Vagina (tissue), 2 donors: ENCODE measurements at places on chromosomes 11 and 22.

GRCh38 chr11:37963440-37963839, 1365.4 kb upstream of the RAG2 start:
- no peak for DNase-seq

DNA sequence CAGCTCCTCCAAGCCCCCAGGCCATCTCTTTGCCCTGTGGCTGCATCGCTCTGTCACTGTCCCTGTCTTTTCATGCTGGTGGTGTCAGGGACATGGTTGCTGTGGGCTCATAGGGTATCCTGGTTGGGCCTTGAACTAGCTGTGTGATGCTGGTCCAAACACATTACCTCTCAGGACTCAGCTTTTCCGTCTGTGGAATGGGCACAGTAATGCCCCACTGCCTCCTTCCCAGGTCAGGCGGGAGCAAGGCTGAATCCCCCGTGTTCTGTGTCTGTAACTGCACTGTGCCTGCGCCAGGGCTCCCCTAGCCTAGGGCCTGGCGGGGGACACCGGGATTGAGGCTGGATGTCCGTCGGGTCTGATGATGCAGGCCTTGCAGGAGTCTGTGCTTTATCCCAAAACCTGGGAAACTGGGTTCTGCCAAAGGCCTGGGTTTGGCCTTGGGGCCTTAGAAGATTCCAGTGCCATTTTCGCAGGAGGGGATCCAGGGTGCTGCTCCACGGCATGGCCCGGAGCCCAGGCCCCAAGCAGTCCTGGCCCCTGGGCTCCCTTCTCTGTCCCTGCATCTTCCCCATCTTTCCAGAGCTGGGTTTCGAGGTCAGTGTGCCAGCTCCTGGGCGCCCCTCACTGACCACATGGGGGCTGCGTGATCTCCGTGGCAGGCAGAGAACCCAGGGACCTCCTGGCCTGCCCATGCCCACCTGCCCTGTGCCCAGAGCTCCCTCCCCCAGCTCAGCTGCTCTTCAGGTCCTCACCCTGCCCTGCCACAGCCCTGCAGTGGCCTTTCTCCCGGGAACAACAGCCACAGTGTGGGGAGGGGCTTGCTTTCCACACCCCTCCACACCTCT, 32.7 kb upstream of the CELSR1 start:
- no peak for DNase-seq

- no peak for DNase-seq
Observed at GRCh38 chr11:126426820-126427749, 71.6 kb downstream of the ST3GAL4 start.

DNA sequence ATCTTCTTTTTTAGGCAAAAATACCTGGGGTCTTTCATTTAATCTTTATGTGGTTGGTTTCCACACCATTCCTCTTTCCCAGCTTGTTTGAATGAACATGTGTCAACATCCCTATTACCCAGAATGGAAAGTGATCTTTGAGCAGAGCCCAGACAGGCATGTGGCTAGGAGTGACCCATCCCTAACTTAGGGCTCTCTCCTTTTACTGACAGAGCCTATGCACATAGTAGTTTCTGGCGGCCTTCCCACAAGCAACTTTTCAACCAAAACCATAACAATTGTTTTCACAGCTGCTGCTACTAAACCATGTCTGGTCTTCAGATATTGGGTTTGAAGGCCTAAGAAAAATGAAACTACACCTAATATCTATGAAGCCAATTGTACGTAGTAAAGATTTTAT, 107.5 kb downstream of the TENM4 start:
- DNase-seq: no peak

GRCh38 chr22:48301421-48301820, 1526.3 kb downstream of the BRD1 start:
- DNase-seq: no peak

DNA sequence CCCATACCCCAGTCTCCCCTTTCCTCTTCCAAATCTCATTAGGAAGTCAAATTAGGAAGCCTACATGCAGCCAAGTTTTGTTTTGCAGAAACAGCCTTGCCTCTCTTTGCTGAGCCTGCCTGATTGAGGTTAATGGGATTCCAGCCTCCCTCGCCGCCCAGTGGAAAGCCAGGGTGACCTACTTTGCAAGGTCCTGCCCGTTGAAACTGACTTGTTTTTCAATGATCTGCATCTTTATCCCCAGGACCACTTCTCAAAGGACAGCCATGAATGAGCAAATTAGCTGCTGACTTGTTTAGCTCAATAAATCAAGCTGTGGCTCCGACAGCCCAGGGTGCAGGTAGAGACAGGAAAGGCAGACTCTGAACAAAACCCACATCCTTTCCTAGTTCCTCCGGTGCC, 110.4 kb downstream of the RRAS2 start:
- no peak for DNase-seq

DNA sequence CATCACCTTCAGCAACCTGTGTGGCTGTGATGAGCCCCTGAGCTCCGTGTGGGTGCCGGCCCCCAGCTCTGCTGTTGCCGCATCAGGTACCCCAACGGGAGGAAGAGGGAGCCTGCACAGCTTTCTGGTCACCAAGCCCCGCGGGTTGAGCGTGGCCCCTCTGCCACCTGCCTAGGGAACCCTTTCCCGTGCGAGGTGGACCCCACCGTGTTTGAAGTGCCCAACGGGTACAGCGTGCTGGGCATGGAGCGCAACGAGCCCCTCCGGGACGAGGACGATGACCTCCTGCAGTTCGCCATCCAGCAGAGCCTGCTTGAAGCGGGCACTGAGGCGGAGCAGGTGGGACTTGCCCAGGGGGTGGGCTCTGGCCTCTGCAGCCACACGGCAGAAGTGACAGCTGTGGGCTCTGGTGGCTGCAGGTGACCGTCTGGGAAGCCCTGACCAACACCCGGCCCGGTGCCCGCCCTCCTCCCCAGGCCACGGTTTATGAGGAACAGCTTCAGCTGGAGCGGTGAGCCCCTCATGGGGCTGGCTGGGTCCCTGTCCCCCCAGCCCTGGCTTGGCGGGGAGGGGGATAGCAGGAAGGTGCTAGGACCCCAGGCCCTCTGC, 1.9 kb upstream of the SSH3 start:
- no peak for DNase-seq

DNA sequence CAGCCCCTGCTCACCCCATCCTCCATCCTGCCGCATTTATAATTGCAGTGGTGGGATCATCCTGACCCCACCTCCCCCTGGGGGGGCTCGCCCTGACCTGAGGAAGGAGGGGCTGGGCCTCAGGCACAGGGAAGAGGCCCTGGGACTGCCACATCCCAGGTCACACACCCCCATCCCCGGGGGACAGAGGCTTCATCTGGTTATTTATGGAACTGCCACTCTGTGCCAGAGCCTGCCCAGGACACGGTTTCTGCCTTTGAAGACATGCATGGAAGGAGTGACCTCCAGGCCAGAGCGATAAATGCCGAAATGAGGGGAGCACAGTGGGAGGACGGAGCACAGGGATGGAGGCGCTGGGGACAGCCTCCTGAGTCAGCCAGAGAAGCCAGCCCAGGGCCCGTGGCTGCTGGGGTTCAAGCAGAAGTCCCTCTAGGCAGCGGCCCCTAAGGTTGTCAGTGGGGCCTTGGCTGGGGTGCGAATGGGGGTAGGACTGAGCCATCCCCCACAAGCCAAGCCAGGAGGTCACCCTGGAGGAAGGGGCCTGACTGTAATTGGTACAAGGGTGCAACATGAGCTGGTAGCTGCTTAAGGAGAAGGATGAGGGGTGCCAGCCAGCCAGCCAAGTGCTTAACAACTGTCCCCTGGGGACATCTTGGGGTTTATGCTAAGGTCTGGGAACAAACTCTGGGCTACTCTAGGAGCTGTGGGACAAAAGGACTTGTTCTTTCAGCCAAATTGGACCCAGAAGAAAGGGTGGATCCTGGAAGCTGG, 51.4 kb upstream of the SHISAL1 start:
- no peak for DNase-seq

GRCh38 chr22:45504373-45505341, 2.0 kb downstream of the FBLN1 start:
- no peak for DNase-seq

- DNase-seq: no peak
Observed at GRCh38 chr22:28907311-28908008, 24.1 kb downstream of the ZNRF3 start.

DNA sequence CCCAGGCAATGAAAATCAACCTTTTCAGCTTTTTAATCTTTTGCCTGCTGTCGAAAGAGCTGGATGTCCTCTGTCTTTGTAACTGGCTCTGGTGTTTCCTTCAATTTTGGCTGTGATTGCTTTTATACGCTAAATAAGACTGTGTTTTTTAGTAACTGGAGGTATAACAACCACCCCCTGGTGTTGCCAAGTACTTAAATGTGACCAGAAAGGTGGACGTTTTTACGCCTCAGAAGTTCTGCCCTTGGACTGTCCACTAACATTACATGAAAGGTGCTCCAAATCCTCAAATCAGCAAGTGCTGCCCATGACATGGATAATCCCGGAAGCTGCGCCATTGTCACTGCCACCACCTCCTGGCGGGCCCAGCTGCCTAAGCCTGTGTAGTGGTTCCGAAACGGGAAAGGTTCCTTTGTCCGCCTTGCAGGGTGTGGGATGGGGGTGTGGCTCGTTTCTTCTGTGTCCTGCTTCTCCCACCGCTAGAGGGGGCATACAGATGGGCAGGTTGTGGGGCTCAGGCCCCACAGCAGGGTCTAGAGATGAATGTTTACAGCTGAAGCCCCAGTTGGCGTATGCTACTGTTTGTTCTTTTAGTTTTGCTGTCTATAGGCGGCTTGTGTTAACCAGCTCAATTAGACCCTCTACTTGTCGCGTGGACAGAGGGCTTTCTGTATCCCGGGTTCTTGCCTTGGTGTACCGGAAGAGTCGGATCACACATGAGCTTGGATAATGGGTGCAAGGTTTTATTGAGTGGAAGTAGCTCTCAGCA, 82.2 kb upstream of the SEPTIN5 start:
- DNase-seq: no peak

DNA sequence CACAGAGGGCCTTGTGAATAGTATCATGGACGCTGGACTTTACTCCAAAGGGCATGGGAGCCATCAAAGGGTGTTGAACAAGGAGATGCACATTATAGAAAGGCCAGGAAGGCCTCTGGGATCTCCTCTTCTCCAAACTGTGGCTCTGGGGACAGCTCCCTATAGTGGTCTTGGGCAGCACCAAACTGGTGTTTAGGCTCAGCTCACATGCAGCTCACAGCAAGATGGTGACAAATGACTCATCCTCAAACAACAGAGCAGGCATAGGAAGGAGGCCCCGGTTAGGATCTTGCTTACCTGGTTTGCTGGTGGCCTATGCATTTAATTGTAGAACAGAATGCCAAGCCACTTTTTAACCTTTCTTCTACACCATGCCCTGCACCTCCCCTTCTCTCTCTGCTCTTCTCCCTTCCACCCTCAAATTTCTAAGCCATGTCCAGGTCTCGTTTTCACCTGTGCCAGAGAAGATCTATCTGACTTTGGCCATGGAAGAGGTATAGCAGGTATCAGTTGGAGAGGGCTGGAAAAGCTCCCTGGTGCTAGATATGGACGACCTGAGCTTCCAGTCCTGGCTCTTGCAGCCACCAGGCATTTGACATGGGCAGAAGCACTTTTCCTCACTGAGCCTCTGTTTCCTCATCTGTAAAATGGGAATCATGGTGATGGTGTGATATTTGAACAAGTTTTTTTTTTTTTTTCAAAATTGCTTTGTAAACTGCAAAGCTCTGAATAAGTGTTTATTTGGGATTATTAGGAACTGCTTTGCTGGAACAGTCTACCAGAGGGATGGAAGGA, 14.4 kb upstream of the EHF start:
- DNase-seq: peak; percentile 54

DNA sequence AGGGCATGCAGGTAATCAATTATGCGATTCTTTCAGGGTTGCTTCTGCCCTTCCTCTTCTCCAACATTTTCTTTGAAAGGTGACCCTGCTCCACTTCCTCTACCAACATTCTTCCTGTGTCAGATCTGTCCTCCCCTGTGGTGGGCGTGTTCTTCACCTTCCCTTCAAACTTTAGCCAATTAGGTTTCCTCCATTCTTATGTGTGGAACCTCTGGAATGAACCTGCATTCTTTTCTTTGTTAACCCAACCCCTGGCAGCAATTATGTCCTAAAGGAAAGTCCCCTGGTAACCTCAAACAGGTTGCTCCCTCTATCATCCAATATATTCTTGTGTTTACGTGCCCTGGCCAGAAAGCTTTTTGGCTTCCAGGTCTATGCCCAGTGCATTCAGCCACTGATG, 22.4 kb downstream of the KIRREL3 start:
- DNase-seq: no peak

DNA sequence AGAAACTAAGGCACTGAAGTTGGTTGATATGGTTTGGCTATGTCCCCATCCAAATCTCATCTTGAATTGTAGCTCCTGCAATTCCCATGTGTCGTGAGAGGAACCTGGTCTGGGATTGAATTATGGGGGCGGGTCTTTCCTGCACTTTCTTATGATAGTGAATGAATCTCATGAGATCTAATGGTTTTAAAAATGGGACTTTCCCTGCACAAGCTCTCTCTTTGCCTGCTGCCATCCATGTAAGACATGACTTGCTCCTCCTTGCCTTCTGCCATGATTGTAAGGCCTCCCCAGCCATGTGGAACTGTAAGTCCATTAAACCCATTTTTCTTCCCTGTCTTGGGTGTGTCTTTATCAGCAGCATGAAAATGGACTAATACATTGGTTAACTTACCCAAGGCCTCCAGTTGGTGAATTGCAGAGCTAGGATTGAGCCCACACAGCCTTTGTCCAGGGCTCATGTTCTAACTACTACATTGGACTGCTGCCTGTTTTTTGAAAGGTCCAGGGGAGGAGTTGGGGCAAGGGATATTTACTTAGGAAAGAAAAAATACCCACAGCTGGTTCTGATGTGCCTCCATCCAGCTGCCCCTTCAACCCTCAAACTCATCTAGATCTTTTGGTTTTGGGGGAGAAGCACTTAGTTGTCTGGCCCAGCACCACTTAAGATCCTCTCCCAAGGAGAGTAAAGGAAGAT, 107.8 kb upstream of the NAV2 start:
- DNase-seq: peak; percentile 77

- peak; percentile 70 for DNase-seq
Observed at GRCh38 chr11:44029977-44030911, 17.5 kb upstream of the ACCSL start.

DNA sequence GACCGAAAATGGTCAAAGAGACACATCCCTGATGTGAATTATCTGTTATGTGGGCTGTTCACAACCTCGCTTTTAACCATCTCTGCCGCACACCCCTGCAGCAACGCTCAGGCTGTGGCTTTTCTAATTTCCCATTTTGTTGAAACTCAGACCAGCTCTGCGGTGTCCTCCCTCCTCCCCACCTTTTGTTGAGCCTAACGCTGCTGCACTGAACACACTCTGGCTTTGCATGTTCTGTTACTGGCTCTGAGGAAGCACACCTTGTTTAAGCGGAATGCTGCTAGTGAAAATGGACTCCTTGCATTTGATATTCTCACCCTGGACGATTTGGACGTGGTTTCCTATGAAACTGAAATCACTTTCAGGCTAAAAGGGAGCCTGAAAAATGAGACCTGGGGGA, 198.5 kb upstream of the MTNR1B start:
- DNase-seq: no peak

GRCh38 chr22:37804881-37805809, 2.6 kb upstream of the GCAT start:
- peak; percentile 89 for DNase-seq

DNA sequence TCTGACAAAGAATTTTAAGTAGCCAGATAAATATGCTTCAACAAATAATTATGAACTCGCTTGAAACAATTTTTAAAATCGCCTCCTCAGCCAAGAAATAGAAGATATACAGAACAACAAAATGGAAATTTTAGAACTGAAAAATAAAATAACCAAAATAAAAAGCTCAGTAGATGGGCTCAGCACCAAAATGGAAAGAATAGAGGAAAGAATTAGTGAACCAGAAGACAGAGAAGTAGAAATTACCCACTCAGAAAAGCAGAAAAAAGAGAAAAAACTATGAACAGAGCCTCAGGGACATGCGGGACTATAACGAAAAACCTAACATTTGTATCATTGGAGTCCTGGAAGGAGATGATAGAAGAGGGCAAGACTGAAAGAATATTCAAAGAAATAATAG, 7.4 kb downstream of the COMMD9 start:
- DNase-seq: no peak
